ENCODE measurements at places on chromosomes 4 and X.

- DNase-seq: no peak
Measured at GRCh38 chr4:56181140-56181953, 205.9 kb downstream of the AASDH start.

DNA sequence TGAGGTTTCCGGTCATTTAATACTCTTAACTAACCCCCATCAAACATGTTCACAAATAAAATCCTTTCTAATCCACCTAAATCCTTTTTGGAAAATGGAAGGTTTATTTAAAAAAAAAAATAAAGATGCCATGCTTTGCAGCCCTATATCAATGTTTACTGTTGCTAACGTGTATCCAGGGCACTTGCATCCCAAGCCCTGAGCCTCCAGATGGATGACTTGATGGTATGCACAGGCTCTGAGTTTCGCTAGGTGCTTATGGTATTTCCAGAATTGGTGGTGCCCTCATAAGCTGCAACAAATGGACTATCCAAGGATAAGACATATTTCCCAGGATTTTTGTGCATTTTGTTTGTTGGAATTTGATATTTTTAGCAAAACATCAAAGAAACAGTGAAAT is 257.7 kb downstream of the PRDM5 start:
- DNase-seq: no peak

DNA sequence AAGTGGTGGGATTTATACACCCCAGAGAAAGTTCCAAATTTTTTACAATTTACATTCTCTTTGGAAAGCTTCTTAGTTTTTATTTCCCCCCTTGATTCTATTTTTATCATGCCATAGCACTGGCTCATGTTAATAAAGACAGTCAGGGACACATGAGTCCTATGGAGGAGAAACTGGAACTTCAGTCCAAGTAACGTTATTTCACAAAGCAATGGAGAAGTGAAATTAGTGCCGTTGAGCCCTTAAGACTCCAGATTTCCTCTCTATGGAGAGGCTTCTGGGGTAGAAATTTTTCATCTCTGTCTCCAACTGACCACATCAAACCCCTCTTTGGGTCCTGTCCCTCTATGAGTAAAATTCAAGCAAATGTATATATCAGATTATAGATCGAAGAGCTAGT is 12.8 kb upstream of the TASL start:
- DNase-seq: no peak

- no peak for DNase-seq
Measured at GRCh38 chrX:16772460-16772859, 13.8 kb upstream of the TXLNG start.

- no peak for DNase-seq
Measured at GRCh38 chrX:83422836-83423235, 85.3 kb upstream of the POU3F4 start.

GRCh38 chr4:10108818-10109783 is 7.5 kb downstream of the WDR1 start:
- DNase-seq: no peak

DNA sequence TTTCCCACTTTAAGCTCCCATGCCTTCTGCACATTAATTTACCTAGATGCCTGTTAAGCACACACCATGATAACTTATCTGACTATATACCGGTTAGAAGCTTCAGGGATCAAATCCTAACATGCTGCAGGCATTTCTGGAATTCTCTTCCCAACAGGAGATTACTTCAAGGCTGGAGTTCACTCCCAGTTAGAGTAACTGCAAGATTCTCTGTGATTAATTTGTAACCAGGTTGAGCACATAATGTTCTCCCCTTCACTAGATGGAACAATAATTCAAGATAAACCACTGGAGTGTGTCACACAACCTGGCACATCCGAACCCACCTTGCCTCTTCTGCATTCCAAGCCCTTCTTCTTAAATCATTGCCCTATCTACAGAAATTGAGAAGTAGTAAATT is 11.8 kb upstream of the UGT2A3 start:
- DNase-seq: no peak

DNA sequence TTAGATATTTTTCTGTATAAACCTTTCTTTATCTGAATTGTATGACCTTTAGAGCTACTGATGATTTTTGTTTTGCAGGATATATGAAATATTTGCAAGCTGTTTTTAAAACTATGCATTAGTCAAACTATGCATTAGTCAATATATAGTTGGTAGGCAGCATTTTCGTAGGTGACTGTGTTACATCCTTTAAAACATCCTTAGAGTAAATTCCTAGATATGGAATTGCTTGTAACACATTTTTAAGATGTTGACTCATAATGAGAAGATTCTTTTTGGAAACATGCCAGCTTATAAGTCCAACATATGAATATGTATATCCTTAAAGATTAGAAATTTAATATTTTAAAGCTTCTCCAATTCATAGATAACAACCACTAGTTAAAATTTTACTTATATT is 1768.5 kb downstream of the PCDH7 start:
- no peak for DNase-seq

DNA sequence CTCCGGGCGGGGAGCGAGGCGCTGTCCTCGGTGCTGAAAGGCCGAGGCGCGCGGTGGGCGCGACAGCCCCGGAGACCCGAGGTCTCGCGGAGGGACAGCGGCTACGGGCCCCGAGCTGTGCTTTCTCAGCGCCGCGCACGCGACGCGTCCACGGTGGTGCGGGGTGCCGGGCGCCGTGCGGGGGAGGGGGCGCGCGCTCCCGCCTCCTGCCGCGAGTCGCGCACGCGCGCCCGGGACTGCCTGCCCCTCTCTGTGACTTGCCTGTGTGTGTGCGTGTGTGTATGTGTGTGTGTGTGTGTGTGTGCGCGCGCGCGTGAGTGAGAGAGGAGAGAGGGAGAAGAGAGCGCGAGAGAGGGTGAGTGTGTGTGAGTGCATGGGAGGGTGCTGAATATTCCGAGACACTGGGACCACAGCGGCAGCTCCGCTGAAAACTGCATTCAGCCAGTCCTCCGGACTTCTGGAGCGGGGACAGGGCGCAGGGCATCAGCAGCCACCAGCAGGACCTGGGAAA is at the start of gene GRIA2:
Gene GRIA2, plus strand, starts transcription at position 358 of the 511 bp plus-strand sequence. CDS start 315 bp downstream, outside the sequence.
- peak; percentile 90 for DNase-seq

GRCh38 chr4:89031272-89031671 is 25.7 kb downstream of the FAM13A start:
- no peak for DNase-seq

- DNase-seq: no peak
Measured at GRCh38 chr4:169059306-169060211, 49.5 kb upstream of the CBR4 start.

GRCh38 chr4:76305971-76306881 is at the start of gene STBD1:
Gene STBD1 (plus strand): TSS chr4:76306733. CDS start chr4:76306770, 37 bp downstream.
- peak; percentile 40 for DNase-seq

DNA sequence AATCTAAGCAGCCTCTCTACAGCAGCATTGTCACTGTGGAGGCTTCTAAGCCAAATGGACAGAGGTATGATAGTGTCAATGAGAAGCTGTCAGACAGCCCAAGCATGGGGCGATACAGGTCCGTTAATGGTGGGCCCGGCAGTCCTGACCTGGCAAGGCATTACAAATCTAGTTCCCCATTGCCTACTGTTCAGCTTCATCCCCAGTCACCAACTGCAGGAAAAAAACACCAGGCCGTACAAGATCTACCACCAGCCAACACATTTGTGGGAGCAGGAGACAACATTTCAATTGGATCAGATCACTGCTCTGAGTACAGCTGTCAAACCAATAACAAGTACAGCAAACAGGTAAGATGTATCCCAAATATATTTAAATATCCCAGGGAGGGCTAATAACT is 4.1 kb downstream of the PCDH7 start:
- DNase-seq: no peak

GRCh38 chr4:87913896-87914295 is 61.6 kb upstream of the SPP1 start:
- DNase-seq: no peak

GRCh38 chr4:76987153-76987591 is 37.6 kb downstream of the SEPTIN11 start:
- no peak for DNase-seq

DNA sequence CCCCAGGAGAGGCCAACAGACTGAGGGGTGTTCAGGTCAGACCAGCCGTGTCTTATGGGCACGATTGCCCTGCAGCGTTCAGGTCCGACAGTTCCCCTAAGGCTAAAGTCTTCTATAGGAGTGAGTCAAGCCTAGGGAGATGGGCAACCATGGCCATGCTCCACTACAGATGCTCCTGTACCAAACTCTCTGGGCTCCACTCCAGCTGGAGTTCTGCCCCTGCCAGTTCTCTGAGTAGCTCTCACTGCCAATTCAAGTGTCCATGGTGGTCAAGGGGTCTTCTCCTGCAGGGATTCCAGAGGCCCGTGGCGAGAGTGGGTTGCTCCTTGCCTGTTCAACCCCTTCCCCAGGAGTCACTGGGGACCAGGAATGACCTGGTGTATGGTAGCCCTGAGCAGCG is 38.2 kb downstream of the BEX3 start:
- DNase-seq: no peak

DNA sequence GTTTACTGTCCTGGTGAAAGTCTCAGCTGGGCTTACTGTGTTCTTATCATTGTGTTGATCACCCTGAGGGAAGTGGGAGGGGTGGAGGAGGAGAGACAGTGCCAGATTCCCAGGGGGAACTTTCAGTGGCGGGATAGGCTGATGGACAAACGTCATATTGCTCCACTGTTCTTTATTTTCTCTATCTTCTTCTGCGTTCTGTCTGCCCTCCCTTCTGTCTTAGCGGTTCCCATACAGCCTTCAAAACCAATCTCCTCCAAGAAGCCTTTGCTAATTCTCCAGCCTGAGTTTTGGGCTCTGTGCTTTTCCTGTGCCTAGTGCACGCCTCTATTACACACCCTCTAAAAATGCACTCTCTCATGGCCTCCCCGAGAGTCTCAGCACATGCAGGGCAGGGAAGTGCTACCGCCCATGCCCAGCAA is 448.7 kb upstream of the FAT1 start:
- no peak for DNase-seq

- no peak for DNase-seq
Measured at GRCh38 chrX:29231800-29232199, 644.6 kb downstream of the IL1RAPL1 start.

- DNase-seq: no peak
Measured at GRCh38 chr4:60744767-60745166, 455.4 kb upstream of the ADGRL3 start.

Measured in anterior cingulate cortex (tissue), 58 donors.